ENCODE measurements at places on chromosomes 4 and X. TPM values are rescaled to one million over a fixed set of nuclear protein-coding genes. Genes with fewer than 3 reads are reported as not detected.

DNA sequence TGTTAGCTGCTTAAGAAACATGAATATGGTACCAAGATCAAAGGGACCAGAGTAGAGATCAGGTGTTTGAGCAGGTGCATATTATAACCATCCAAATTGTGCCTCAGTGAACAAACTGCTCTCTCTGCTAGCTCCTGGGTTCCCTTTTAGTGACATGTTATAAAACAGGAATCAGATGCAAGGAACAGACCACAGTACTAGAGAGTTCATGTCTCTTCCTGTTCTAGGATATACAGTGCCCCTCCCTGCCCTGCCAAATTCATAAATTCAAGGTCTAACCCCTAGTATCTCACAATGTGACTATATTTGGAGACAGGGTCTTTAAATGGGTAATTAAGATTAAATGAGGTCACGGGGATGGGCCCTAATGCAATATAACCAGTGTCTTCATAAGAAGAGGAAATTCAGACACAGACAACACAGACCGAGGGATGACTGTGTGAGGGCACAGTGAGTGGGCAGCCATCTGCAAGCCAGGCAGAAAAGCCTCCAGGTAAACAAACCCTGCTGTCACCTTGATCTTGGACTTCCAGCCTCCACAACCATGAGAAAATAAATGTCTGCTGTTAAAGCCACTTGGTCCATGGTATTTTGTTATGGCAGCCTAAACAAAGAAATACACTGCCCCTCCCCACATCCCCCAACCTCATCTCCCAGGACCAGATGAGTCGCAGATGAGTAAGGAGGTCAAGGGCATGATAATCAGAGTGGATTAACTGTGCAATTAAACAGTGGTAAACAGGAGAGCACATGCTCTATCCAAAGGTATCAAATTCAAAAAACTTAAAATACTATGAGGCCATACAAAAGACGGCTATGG lies 82.5 kb downstream of the RBM47 start:
- no peak for DNase-seq

- no peak for DNase-seq
Measured at GRCh38 chr4:130064471-130064870, 968.5 kb downstream of the C4orf33 start.

DNA sequence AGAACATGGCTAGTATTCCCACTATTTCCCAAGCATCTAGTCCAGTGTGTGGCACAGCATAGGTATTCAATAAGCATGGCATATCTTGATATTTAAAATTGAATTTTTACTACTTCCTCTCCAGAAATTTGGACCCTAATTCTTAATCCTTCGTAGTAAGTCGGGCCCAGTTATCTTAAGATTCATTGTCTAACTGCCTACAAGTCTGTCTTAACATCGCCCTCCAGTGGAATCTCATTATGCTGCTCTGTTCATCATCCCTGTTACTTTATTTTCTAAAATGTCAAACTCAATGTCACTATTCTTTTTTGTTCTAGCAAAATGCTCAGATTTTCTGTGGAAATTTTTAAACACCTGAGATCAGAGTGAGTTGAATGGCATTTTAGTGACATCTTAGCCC lies 606.2 kb downstream of the KLHL13 start:
- DNase-seq: no peak

- DNase-seq: no peak
Measured at GRCh38 chrX:118115953-118116712, 477 bp downstream of the KLHL13 start.

- DNase-seq: no peak
Measured at GRCh38 chr4:105765690-105766407, 57.3 kb downstream of the GSTCD start.

GRCh38 chr4:55834086-55834795 lies 14.7 kb downstream of the EXOC1L start:
- no peak for DNase-seq

- DNase-seq: no peak
Measured at GRCh38 chr4:159134429-159134828, 31.6 kb downstream of the RAPGEF2 start.

- no peak for DNase-seq
Measured at GRCh38 chr4:37393889-37394288, 149.3 kb downstream of the NWD2 start.

GRCh38 chrX:151970661-151971060 lies 3.8 kb downstream of the GABRE start:
- peak; percentile 46 for DNase-seq

DNA sequence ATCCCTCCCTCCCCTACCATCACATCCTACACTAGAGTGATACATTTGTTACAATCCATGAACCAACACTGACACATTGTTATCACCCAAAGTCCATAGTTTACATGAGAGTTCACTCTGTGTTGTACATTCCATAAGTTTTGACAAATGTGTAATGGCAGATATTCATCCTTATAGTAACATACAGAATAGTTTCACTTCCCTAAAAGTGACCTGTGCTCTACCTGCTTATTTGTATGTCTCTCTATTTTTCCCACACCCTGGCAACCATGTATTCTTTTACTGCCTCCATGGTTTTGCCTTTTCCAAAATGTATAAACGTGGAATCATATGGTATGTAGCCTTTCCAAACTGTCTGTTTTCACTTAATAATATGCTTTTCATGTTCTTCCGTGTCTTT lies 42.2 kb upstream of the HPGD start:
- DNase-seq: no peak

- peak; percentile 73 for DNase-seq
Measured at GRCh38 chrX:10620121-10620699, at the start of gene MID1. TSS of gene MID1 (minus strand) at chrX:10620585. CDS start at chrX:10567547, 53,038 bp downstream.

- no peak for DNase-seq
Measured at GRCh38 chr4:37754410-37755185, 68.4 kb upstream of the RELL1 start.

GRCh38 chr4:73446336-73446938 lies 10.4 kb downstream of the AFP start:
- no peak for DNase-seq

DNA sequence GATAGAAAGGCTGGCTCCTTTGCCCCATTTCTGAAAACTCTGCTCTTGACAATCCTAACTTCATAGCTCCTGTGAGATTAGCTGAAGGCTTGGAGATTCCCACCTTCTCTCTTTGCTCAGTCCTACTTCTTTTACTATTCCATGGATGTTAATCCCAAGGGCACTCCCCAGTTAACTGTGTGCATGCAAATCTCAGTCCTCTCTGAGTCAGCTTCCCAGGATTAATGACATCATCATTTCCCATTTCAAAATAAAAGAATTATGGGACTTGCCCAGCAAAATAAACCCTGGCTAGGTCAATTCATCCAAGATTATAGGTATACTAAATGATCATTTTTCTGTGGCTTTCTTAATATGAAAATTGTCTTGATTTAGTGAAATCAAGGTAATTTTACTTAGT lies 328.6 kb upstream of the NR3C2 start:
- no peak for DNase-seq

GRCh38 chrX:65610040-65610439 lies 57.4 kb upstream of the MSN start:
- DNase-seq: no peak

DNA sequence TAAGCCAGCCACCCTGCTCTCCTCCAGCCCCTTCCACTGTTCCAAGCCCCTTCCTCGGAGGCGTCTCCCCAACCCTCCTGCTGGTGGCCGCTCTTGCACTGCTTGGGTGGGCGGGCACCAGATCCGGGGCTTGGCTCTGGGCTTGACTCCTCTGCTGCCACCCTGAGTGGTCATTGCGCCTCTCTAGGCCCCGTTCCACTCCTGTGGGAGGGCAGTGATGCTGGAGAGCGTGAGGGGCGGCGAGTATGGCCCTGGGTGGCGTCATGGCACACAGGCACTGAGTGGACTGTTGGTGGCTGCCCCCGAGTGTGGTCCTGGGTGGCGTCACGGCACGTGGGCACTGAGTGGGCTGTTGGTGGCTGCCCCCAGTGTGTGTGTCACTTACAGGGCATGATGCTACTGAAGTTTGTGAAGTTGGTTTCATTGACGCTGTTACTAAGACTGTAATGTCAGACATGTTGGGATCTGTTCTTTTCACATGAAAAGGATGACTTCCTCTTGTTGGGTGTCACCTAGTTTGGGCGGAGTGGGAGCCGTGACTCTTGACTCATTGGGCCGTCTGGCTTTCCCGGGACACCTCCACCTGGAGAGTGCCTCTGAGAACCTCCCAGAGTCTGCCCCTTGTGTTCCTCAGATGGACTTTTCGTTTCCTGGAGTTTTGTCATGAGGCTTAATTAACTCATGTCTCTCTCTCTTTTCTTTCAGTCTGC lies 55.9 kb upstream of the HGFAC start:
- no peak for DNase-seq

GRCh38 chr4:15150631-15151030 lies 148.3 kb downstream of the CPEB2 start:
- DNase-seq: no peak

DNA sequence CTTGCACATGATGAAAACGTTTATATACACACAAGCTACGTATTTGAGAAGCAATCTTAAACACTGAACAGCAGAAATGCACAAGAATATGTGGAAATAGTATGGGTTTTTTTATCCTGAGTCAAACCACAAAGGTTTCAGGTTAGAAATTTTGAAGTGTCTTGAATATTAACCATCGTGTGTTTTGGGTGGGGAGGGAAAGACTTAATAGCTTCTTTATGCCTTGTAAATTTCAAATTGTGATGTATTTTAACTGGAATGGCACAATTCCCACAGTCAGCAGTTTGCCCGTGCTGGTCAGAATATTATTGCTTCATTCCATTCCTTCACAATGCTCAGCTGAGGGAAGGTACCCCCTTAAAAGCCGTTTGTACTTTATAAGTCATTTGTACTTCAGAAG lies 67.4 kb upstream of the WDR1 start:
- DNase-seq: no peak

DNA sequence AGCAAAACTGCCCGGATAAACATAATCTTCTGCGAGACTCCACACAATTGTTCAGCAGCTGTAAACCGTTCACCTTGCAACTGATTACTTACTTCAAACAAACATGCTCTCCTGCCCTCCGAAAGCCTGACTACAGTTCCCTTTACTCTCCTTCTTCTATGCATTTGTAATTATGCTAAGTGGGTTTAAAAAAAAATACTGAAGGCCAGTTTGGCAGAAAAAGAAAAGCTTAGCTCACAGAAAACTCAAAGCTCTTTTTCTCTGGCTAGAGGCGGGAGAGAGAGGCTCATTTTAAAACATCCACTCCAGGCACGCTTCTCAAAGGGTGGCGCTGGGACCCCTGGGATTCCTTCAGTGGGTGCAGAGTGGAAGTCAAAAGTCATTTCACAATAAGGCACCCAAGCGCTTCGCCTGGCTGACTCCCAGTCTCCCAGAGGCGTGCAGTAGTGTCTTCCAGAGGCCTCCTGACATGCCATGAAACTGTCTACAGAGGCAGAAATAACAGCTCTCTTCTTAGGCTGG lies 1.9 kb downstream of the DHRSX start:
- peak; percentile 38 for DNase-seq

DNA sequence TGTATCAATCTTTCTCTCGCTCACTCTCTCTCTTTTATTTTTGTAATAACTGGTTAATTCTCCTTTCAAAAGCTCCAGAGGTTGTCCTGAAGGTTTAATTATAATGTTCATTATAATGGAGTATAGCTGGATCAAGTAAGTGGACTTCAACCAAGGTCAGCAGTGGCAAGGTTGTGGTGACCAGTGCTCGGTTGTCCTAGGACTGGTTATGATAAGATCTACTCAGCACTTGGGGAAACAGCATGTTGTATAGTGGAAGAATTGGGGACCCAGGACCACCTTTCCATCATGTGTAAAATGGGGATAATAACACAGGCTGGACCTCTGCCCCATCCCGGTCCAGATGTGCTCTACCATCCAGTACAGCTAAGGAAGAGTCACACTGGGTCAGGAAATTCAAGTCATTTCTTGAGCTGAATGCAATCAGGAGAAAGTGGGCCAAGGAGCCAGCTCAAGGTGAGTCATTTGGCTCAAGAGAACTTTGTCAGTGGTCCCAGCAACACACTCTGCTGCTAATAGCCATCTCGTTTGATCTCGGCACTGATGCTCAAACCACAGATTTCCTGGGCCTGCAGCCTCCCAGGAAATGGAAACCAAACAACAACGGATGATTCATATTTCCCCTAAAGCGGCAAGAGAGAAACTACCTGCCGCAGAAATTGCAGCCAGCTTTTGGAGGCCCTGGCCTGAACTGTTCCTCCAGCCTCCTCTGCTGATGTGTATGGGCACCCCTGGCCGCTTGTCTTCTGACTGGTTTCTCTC lies 123.6 kb upstream of the RBPJ start:
- DNase-seq: peak; percentile 5

DNA sequence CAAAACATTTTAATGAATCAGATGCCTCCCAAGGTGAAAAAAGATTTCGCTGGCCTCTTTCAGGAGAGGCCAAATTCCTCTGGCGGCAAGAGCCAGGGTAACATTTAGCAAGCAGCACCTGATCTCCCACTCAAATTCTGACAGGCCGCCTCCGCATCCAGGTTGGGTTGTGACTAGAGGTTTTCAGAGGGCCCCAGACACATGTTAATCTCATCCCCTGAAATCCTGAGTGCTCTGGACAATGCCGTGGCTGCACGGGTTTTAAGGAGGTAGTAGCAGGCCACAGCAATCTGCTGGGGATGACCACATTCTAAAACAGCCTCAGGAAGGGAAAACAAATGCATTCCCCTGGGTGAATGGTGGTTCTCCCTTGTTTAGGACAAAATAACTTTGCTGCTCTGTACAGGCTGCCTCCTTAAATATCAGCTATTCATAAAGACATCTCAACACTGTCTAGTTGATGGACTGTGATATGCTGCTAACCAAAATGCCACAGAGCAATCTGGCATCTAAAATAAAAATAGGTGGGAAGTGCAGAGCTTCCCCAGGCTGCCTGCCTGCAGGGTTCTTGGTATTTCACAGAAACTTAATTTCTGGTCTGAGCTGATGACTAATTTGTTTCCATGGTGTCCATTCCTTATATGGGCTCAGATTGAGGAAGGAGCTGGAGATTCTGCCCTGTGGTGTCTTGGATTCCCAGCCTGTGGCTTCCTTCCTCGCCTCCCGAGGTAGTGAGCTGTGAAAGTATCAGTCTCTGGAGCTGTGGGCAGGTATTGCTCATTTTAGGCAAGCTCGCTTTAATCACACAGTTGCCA lies 202.0 kb downstream of the DCLK2 start:
- no peak for DNase-seq

DNA sequence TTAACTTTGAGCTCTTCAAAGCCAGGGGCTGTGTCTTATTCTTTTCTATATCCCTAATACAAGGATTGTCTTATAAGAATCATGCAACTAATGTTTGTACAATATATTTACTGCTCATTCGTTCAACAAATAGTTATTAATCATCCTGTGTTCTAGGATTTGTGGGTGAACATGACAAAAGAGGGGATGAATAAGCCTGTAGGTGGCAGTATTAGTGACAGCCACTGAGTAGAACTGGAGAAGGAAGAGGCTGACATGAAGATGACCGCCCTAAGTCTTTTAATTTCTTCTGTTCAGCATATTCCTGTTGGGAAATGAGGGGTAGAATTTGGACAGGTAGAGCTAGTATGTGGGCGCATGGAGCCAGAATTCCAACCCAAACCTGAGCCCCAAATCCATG lies 11.9 kb upstream of the LINC00632 start:
- no peak for DNase-seq

Gene SPANXA2
- polyA plus RNA-seq: not detected

Gene PDCL2
- polyA plus RNA-seq: not detected

Gene EGF
- 0.07 TPM for polyA plus RNA-seq

Gene PKD2
- 29.9 TPM for polyA plus RNA-seq

Gene TASL
- 1.3 TPM for polyA plus RNA-seq

Gene FAM184B
- 0.08 TPM for polyA plus RNA-seq

Gene AFF2
- polyA plus RNA-seq: 0.07 TPM

Gene ADH1A
- polyA plus RNA-seq: not detected

Gene ETNPPL
- polyA plus RNA-seq: 0.56 TPM

Gene BBS12
- 7.8 TPM for polyA plus RNA-seq

Gene MAGEE1
- polyA plus RNA-seq: 1.4 TPM

Measured in adrenal gland (tissue), 19 donors.